T-helper 22 cell (primary cell): ENCODE measurements at places on chromosomes 6 and 20.

DNA sequence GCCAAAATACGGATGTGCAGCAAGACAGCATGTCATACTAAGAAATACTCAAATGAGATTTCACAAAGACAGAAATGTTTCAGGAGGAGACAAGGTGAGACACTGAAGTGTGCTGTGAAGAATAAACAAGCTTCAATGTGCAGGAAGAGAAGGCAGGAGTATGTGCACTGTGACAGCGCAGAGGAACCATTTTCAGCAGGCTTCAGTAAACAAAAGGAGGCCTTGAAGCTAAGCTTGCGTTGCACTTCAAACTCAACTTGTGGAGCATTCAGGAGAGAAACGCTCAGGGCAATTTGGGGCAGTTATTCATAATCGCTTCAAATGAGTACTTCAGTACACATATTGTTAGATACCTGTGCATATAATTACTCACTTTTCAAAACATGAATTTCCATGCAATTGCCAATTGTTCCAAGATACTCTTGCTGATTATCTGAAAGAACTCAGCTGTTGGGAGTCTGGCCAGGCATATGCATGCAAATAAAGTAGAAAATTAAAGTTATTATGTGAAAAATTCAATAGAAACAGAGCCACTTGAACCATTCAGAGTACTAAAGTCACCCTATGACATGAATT lies 234.2 kb upstream of the OPRM1 start:
- DNase-seq, result no peak

- DNase-seq, result no peak
Measured at GRCh38 chr6:210778-211374, 81.4 kb upstream of the DUSP22 start.

DNA sequence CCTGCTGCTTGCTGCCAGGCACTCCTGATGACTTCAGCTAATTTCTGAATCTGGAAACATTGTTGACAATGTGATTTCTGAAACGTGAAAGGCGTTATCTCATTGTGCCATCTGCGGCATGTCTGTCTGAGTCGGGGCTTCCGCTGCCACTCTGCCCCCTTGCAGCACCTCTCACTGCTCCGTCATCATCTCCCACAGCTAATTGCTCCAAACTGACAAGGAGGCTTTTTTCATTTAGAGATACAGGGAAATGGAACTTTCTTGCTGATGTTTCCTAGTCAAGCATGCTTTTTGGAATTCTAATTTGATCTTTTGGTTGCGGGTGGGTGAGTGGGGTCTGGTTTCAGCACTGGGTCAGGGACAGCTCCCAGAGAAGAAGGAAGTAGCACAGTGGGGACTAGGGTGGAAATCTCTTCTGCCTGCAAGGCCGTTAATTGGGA lies 233.5 kb downstream of the DHX35 start:
- DNase-seq, result no peak

DNA sequence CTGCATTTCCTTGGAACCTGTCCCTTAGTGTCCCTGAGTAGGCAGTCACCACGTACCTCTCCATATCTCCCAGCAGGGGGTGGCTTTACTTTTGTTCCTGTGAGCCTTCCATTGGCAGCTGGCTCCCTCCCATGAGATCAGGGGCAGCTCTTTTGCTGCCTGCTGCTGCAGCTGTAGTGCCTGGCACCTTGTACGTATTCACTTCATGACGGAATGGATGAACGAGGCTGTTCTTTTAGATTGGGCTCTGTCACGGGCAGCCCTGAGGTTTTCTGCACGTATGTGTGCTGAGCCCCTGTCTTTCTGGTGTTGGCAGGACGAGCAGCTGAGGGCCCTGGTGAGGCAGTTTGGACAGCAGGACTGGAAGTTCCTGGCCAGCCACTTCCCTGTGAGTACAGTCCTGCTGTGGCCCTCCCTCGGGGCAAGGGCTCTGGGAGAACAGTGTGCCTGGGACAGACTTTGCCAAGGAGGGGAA lies 14.6 kb downstream of the MYBL2 start:
- DNase-seq, result no peak

DNA sequence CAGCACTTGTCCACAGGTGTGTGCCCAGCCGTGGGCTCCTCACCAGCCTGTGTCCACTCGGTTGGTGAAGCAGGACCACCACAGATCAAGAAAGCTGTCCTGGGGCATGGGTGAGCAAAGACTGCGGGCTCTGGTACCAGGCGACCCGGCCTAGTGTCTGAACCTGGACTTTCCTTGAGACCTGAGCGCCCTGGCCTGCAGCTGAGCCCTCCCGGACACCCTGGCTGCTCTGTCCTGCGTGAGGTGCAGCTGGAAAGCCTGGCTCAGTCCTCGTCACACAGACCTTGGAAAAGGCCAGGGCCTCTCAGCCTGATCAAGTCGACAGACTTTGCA lies 201.2 kb upstream of the THBS2 start:
- DNase-seq, result no peak

- no peak for DNase-seq
Measured at GRCh38 chr20:57857118-57857517, 147.3 kb upstream of the PMEPA1 start.

- no peak for DNase-seq
Measured at GRCh38 chr6:155162682-155163081, 101.1 kb upstream of the CLDN20 start.
